ENCODE measurements at places on chromosomes 13 and 19. TPM values are rescaled to one million over a fixed set of nuclear protein-coding genes. Genes with fewer than 3 reads are reported as not detected.

Gene CALR3
- 0.50 TPM for total RNA-seq

Gene CD33
- 0.31 TPM for total RNA-seq

Gene FBXO46
- total RNA-seq: 40.1 TPM

Gene UBAC2
- 71.3 TPM for total RNA-seq

Gene LILRA1
- total RNA-seq: not detected

Gene NCAN
- 1.9 TPM for total RNA-seq

Gene PTPRH
- total RNA-seq: 0.63 TPM

Gene TRPC4
- total RNA-seq: 5.0 TPM
